ENCODE measurements at places on chromosomes 4 and X. TPM values are rescaled to one million over a fixed set of nuclear protein-coding genes. Genes with fewer than 3 reads are reported as not detected.

GRCh38 chr4:112550728-112551127, 34.7 kb upstream of the NEUROG2 start:
- no peak for DNase-seq

DNA sequence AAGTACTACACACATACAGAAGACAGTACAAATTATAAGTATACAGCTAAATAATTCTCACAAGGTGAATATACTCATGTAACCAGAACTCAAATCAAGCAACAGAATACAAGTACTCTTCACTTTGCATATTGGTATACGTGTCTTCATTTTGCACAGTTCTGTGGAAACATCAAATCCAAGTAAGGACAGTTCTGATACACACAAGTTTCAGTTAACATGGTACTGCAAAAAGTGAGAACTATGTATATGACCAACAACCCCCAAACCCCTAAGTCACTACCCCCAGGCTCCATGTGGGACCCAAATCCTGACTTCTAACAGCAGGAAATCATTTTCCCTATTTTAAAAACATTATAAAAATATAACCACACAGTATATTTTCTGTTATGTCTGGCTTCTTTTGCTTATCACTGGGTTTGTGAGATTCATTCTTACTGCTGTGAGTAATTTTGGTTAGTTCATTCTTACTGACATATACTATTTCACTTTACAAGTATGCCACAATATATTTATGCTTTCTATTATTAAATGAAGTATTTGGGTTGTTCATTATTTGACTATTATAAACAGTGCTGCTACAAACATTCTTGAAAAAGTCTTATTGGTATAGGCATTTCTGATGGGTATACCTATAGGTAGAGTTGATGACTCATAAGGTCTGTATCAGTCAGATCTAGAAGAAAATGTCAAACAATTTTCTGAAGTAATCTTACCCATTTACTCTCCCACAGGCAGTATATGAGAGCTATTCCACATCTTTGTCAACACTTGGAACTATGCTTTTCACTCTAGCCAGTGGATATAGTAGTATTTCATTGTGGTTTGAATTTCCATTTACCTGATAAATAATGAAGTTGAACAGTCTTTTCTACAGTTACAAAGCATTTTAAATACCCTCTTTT, 47.0 kb downstream of the SCLT1 start:
- DNase-seq = no peak

- DNase-seq = no peak
Measured at GRCh38 chrX:136094962-136095361, 52.4 kb upstream of the FHL1 start.

GRCh38 chr4:2753436-2753835, 2.7 kb downstream of the TNIP2 start:
- DNase-seq = no peak

CAPN6 gene
- total RNA-seq = 5.0 TPM

DNA sequence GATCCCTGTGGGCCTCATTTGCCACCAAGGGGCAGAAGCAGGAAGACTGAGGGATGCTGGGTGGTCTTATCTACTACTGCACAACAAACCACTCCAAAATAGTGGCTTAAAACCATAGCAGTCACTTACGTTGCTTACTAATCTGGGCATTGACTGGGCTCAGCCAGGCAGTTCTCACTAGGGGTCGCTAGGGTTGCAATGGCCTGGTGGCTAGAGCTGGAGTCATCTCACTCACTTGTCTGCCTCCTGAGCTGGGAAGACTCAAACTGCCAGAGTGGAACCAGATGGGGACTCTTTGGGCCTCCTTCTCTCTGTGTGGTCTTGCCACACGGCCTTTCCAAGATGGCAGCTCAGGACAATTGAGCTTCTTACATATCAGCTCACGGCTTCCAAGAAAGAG, 216.3 kb upstream of the BCOR start:
- no peak for DNase-seq

GRCh38 chr4:178275671-178276360, 833.6 kb upstream of the AGA start:
- DNase-seq = no peak

All from pancreas (tissue), 10 donors.